ENCODE measurements at places on chromosomes 6 and 20. TPM values are rescaled to one million over a fixed set of nuclear protein-coding genes. Genes with fewer than 3 reads are reported as not detected.

DNA sequence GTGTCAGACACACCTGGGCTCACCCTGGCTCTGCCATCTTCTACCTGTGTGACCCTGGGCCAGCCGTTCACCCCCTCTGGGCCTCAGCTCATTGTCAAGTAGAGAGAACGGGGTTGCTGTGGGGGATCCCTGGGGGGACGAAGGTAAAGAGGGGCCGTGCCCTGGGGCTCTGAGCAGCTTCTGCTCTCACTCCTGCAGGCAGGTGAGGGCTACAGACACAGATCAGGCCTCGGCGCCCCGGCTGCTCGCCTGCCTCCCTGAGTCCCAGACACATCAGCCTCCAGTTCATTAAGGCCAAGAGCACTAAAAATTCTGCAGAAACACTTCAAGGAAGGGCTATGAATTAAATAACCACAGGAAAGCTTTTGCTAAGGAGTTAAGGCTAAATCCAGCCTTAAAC, 394.4 kb downstream of the CDH4 start:
- no peak for DNase-seq

GRCh38 chr6:131257104-131257503, 121.8 kb downstream of the AKAP7 start:
- no peak for DNase-seq

- DNase-seq = no peak
These were observed 64.0 kb upstream of the CEP85L start for GRCh38 chr6:118715376-118715775.

DNA sequence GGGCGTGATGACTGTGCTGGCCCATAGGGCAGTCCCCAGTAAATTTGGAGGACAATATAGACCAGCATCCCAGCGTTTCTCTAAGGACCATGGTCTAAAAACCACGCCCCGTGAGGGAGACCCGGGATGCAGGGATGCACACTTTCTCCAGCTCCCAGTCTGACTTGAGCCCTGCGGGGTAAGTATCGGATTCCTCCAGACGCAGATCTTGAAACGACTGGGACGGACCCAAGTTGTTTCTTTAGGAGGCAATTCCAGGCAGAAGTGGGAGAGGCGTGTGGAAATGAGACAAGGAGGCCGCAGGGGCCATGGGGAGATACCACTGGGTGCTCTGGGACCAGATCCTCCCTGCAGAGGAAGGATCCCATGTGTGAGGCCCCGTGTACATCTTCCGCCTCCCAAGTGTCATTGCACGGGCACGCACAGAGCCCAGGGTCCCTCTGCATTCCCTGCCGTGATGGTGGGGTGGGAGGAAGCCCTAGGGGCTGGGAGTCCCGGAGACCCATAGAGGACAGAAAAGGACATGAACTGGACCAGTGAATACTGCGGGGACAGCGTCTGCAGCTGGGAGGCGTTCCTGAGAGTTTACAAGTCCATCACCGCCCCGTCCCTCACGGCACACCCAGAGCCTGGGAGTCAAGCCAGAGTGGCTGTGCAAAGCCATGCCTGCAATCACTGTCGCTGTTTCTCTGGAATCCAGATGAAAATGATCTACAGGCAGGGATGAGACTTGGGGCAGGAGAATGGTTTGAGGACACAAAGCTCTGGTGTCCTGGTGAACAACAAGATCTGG, 522.9 kb downstream of the CDH26 start:
- no peak for DNase-seq

- peak; percentile 82 for DNase-seq
These were observed 84.0 kb upstream of the ZNF217 start for GRCh38 chr20:53677447-53678314.

GRCh38 chr6:70863343-70863742, 93.5 kb downstream of the B3GAT2 start:
- DNase-seq = no peak

DNA sequence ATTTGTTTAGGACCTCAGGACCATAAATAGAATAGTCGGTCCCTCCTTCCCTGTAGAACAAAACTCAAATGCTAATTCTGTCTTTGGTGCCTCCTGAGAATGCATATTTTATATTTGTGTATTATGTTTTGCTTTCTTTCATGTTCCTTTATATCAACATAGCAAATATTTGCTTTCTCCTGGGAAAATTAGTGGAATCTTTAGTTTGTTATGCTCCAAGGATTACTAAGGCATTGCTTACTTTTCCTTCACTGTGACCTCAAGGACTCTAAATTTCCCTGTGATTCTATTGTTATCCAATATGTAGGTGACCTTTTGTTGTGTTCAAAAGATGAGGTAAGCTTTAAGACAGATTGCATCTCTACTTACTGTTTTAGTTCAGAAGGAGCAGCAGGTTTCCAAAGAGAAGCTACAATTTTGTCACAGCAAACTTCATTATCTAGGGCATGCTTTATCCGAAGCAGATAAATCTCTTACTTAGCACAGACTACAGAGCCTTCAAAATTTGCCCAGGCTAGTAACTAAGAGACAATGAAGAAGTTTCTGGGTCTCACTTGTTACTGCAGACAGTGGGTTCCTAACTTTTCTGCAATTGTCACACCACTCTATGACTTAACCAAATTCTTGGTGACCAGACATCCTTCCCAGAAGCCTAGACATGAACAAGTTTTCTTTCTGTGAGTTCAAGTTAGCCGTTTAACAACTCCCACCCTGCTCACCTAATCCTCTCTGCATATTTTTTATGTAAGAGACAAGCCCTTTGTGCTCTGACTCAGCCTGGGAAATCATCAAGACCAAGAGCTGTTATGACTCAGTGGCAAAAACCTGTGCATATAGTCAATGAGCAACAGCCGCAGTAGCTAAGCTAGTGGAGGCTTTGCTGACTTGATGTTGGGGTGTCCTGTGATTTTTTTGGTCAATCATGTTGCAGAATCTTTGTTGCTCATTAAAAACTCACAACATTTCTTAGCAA, 378.8 kb downstream of the QKI start:
- no peak for DNase-seq

- DNase-seq = no peak
These were observed 1.0 kb upstream of the TOMM34 start for GRCh38 chr20:44961011-44961869.

GRCh38 chr6:134074151-134075055, 22.0 kb upstream of the SLC2A12 start:
- no peak for DNase-seq

GRCh38 chr6:165659945-165660856, 2.8 kb downstream of the PDE10A start:
- DNase-seq = no peak

DNA sequence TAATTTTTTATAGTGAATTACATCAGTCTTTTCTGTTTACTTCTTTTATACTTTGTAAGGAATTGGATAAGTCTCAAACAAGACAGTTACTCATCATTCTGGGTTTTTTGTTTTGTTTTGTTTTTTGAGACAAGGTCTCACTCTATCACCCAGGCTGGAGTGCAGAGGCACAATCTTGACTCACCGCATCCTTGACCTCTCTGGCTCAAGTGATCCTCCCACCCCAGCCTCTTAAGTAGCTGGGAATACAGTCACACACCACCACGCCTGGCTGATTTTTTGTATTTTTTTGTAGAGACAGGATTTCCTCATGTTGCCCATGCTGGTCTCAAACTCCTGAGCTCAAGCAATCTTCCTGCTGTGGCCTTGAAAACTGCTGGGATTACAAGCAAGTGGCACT, 524.3 kb downstream of the EYS start:
- DNase-seq = no peak

GRCh38 chr20:53622247-53623133, 28.9 kb upstream of the ZNF217 start:
- peak; percentile 64 for DNase-seq

- no peak for DNase-seq
These were observed 3.8 kb downstream of the DEK start for GRCh38 chr6:18260448-18261106.

GRCh38 chr20:45993197-45993951, 15.3 kb upstream of the MMP9 start:
- DNase-seq = no peak

GRCh38 chr20:60038400-60039008, 80.3 kb downstream of the CDH26 start:
- DNase-seq = no peak

- DNase-seq = peak; percentile 67
These were observed 637 bp downstream of the ABHD12 start for GRCh38 chr20:25389858-25390537.

- DNase-seq = peak; percentile 28
These were observed 107.0 kb downstream of the HIVEP1 start for GRCh38 chr6:12119085-12119588.

DNA sequence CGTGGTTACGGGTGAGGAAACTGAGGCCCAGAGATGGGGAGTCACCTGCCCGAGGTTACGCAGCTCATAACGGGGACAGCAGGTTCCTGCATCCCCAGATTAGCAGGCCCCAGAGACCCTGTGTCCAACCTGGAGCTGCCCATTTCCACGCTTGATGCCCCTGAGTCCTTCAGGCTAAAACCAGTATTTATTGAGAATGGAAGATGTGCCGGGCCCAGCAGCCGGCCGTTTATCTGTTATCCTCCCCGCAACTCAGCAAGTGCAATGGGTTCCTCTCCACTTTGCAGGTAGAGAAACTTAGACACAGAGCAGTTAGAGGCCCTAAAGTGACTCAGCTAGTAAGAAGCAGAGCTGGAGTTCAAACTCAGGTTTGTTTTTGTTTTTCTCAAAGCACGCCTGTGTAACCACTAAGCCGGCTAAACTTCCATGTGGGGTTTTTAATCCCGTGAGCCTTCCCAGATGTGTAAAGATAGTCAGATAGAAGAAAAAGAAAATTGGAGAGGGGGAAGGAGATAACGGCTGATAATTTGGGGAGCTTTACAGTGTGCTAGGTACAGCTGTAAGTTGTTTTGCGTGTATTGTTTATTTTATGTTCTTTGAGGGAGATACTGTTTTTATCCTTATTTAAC, 775 bp downstream of the PFDN4 start:
- peak; percentile 39 for DNase-seq

DNA sequence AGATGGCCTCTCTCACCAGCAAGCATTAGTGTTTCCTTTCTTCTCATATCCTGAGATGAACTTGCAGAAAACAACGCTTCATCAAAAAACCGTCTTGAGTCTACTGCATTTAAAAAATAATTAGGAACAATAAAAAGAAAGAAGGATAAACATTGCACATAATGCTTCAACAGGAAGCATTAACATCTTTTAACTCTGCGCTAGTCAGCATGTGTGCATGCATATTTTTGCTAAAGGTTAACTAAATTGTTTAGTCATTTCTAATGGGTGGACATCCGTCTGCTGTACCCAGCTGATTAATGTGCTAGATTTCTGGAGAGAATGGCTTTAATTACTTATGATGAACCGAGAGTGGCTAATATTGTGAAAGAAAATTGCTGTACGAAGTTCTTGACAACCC, 349.3 kb downstream of the SOX4 start:
- DNase-seq = no peak

- no peak for DNase-seq
These were observed 329.7 kb downstream of the MAFB start for GRCh38 chr20:40359131-40359912.

GRCh38 chr6:2222275-2222842, 23.0 kb downstream of the GMDS start:
- no peak for DNase-seq

DNA sequence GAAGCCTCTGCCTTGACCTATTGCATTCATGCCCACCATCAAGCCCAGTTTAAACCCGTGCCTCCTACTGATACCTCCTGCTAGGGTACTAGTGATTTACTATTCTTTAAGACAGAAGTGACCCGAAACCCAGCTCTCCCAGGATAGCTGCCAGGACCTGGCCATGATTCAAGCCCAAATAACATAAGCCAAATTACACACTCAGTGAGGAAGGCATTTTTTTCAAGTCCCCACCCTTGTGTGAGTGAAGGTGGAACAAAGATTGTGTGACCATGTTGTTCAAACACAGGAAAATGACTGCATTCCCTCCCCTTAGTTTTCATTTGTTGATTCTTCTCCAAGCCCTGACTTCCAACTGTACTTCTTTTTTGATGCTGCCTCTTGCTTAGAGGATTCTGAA, 3.7 kb upstream of the KAT14 start:
- no peak for DNase-seq

DNA sequence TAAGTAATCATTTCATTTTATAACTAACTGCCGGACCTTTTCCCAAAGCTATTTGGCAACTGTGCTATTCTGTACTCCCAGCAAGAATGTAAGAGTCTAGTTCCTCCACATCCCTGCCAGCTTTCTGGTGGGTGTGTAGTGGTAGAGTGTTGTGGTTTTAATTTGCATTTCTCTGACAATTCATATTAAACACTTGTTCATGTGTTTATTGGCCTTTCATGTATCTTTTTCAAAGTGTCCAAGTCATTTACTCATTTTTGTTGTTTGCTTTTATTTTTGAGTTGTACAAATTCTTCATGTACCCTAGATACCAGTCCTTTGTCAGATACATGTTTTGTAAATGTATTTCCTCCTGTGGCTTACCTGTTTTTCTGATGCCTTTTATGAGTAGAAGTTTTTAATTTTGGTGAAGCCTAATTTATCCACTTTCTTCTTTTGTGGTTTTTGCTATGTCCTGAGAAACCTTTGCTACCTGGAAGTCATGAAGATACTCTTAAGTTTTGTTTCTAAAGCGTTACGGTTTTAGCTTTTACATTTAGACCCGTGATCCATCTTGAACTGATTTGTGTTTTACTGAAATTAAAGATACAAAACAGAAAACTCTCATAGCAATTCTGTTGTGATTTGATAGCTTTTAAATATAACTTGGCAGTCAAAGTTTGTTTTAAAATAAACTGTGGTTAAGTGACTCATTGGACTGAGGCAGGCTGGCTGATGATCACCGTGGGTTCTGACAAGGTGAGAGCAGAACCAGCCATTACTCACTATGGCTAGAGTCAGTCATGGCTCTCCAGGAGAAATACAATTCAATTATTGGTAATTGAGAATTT, 8.0 kb downstream of the MYLIP start:
- DNase-seq = no peak

GRCh38 chr6:75818098-75818855, 69.2 kb downstream of the MYO6 start:
- DNase-seq = no peak

DNA sequence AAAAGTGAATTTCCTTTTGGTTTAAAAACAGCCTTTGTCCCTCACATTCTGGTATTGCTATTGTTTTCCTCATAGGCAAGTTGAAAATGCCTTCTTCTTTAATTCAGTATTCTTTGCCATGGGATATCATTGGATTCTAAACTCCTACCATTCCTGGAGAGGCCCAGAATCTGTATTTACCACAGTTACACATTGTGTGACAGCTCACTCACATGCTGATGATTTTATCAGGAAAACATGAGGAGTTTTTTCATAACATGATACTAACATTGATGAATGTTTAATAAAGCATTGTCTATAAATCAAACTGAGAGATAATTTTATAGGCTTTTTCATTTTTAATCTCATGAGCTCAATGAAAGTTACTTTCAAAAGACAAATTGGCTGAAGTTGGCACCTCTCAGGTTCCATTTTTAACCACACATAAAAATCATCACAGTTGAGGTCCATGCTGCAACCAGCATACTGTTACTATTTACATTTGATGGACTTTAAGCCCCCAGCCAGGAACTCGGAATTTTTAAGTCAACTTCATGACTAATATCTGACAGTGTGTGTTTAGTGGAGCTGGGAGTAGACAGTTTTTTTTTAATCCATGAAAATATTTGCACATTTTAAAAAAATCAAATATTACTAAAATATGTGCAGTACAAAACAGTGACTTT, 82.8 kb downstream of the FAM83B start:
- no peak for DNase-seq

GNMT gene
- total RNA-seq = 0.18 TPM

TINAG gene
- total RNA-seq = not detected

SAYSD1 gene
- 12.4 TPM for total RNA-seq

FLRT3 gene
- 0.04 TPM for total RNA-seq

CYP24A1 gene
- total RNA-seq = not detected

ZNF165 gene
- total RNA-seq = 1.2 TPM
